Activated gamma-delta T cell (primary cell): ENCODE measurements at places on chromosomes 2 and 18.

- no peak for DNase-seq
Measured at GRCh38 chr2:159185401-159186130, 100.9 kb downstream of the WDSUB1 start.

DNA sequence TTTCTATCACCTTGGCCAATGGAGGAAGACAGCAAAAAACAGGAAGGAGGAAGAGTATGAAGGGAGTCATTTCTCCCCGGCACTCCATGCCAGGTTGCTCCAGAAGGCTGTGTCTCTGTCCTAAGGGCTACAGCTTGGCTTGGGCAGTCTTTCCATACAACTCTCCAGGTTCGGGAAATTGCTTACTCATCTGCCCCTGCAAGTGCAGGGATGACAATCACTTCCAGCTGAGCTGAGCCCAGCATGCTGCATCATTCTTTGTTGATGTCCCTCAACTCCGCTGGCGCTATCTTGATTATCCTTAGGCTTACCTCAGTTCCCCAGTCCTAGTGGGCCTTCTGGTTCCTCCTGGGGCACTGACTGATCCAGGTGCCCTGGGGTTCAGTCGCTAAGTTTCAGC is 86.9 kb upstream of the COPS8 start:
- DNase-seq, result no peak

DNA sequence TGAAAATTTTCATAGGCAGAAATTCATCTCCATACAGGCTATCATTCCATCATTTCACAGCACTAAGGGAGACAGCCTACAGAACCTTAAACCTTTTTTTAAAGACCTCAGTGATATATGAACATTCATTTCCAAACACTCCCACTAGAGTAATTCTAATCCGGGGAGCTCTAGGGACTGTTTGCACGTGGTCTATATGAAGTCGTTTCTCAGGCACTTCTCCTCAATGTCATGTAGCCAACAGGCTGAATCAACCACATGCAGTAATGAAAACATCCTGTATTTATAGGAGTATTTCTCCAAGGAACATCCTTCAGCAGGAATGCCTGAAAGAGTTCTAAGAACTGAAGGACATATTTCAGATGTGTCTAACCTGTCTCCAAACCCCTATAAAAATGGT is 97.3 kb upstream of the CREB1 start:
- no peak for DNase-seq

GRCh38 chr18:28382215-28382879 is 205.4 kb upstream of the CDH2 start:
- DNase-seq, result no peak

DNA sequence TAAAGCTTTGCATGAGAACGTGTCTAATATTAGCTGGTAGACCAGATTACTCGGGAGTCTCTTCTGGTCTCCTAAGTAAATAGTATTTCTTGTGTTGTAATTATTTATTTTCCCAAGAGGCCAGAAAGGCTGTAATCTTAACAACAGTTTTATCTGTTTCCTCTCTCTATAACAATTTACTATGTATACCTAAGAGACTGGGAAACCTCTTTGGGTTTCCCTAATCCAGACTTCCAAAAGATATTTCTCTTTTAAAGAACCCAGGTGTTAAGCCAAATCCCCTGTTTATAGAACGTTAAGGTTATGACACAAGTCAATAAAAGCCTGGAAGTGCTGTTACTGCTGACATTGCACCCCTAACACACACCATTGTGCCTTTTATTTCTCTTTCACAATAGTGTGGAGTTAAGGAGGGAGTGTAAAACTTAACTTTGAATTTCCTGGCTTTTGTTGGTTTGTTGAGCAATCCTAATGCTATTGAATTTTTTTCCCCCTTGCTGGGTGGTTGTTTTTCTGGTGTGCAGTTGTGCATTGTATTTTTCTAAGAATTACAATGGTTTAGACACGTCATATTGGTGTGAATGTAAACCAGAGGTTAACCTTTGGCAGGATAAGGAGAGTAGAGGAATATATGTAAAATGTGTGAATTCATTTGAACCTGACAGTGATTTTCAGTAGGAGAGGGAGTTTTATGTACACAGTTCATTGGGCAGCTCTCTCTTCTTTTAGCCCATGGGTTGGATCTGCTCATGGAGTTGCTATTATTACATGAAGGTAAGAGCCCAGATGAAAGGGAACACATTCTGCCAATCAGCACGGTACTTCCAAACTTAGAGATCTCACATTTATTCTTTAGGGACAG is 192.8 kb downstream of the MTX2 start:
- DNase-seq, result no peak

DNA sequence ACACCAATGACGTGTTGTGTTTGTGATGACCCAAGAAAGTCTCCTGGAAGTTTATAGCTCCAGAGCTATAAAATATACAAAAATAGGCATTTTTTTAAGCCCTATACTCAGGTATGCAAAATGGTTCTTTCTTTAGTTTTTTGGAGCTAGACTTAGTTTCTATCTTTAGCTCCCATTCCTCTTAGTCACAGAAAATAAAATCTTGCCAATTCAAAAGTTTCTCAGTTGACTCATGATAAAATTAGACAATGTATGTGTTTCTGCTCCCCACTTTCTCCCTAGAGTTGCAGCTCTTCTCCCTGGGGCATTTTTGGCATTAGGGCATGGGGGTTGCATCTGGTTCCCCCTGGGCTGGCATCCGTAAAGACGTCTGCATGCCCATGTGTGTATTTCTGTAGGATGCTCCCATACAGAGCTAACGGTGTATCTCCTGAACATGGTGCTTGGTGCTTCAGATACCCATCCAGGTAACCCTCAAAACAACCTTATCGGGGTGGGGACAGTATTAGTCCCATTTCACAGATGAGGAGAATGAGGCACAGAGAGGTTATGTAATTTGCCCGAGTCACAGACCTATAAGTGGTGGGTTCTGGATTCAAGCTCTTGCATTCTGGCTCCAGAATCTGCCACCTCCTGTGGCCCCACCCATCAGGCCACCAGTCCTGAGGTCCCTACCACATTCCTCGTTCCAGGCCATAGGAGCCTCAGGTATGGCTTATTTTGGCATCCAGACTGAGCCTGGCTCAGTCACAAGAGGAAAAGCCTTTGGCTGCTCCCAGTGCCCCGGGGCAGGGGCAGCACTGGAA is 43.1 kb upstream of the ASAP2 start:
- DNase-seq, result no peak

- DNase-seq, result no peak
Measured at GRCh38 chr2:158187908-158188307, 86.2 kb downstream of the UPP2 start.

DNA sequence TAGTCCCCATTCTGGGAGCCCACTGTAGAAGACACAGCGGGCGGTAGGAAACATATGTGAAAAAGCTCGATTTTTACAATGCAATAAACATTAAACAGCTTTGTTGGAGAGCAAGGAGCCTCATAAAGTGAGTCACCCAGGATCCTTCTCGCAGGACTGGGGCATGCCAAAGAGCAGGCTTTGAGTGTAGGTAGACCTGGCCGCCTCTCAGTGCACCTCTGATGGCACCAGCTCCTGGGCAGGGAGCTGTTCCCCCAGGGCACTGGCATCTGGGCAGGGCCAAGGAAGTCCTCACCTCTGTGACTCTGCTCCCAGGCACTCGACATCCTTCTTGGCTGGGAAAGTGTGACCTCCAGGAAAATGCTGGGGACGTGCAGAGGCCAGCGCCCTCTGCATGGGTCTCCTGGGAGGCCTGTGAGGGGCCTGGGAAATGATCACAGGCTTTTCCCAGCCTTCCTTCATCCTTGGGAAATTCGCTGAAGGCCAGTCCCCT is 94.2 kb downstream of the POLR1A start:
- DNase-seq, result no peak

DNA sequence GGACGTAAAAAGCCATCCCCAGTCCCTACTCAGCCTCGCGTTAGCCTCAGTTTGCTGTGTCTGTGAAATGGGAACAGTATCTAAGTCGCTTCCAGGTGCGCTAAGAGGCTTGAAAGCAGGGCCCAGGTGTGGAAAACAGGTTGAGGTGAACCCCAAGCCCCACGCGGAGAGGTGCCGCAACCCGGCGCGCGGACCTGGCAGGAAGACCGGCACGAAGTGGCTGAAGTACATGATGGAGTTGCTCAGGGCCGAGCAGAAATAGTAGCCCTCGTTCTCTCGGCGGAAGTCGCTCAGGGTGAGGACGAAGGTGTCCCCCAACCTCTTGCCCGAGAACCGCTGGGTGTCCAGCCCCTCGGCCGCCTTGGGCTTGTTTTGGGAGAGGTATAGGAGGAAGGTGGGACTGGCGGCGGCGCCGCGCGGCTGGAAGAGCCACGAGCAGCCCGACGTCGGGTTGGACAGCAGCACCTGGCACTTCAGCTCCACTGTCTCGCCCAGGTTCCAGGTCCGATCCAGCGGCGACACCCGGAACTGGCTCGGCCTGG is 508 bp downstream of the CD8A start:
- no peak for DNase-seq

- DNase-seq, result no peak
Measured at GRCh38 chr2:132620115-132620514, 49.9 kb downstream of the LYPD1 start.

- no peak for DNase-seq
Measured at GRCh38 chr2:28544405-28544921, 48.6 kb downstream of the PLB1 start.

DNA sequence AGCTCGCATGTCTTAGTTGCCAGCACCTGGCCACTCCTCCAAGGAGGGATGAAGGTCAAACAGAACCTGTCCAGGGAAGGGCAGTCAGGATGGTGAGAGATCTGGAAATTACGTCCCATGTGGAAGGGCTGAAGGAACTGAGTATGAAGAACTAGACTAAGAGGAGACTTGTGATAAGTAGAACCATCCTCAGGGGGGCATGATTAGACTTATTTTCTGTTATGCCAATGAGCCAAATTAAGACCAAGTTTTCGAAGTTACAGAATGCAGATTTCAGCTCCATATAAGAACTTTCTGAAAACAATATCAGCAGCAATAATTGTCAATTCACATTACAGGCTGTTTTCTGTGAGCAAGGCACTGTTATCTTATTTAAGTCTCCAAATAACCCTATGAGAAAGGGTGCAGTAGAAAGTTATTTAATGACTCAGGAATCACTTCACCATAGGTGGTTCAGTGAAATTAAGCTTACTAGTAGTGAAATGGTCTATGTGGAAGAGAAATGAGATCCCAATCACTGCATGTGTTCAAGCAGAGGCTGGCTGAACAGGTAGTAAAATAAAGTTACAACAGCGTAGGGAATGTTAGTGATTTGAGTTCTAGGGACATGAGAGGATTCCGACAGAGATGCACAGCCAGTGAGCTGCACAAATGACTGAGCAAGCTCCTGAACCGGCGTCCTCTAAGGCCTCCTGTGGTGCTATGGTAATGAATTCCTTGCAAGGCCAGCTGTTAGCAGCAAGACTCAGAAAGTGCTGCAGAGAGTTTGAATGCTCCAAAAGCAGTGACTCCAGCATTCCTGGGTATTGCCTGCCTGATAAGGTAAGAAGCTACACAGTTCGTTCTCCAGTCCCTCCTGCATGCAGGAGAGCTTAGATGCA is 4.5 kb upstream of the DYM start:
- DNase-seq, result no peak

DNA sequence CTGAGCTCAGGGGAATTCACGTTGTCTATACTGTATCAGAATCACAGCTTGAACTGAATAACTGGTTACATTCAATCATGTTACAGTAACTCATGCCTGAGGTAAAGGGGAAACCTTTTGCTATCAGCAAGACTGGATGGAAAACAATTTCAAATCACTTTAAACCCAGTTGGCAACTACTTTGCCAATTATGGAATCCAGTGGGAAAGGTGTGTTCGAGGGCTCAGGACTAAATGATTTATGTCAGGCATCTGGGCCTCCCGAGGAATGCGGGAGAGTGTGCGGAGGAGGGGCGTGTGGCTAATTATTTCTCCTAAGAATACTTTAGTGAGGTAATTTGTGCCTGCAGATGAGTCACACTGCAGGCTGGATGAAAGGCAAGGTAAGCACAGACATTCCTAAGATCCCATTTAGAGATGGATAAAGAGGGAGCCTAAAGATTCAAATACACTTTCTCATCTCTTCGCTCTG is 100.1 kb downstream of the HRH4 start:
- DNase-seq, result no peak

DNA sequence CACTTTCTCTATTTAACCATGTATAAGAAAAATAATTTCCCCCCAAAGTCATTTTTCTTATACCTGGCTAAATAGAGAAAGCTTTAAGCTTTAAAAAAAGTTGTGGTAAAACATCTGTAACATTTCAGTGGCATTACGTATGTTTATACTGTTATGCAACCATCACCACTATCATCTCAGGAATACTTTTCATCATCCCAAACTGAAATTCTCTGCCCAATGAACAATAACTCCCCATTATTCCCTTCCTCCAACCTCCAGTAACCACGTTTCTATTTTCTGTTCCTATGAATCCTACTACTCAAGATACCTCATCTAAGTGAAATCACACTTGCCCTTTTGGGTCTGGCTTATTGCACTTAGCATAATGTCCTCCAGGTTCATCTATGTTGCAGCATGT is 1.7 kb upstream of the SLC3A1 start:
- no peak for DNase-seq

DNA sequence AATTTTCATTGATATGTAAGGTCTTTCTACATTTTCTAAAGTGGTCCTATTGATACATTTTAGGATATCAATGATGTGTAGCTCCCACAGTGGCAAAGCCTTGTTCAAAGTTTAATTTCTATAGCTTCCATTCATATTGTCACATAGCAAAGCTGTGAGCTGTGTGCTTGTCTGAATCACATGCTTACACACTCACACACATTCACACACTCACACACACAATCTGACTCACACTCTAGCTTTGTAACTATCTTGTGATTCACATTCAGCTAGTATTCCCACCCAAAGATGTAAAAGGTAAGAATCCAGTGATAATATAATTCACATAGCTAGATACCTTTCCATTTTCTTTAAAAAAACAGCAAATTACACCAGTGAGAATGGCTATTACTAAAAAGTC is 58.7 kb downstream of the MAPRE2 start:
- no peak for DNase-seq

- DNase-seq, result no peak
Measured at GRCh38 chr2:241316825-241317224, 1.1 kb downstream of the SEPTIN2 start.

GRCh38 chr18:58562999-58563667 is 65.8 kb downstream of the ALPK2 start:
- no peak for DNase-seq

DNA sequence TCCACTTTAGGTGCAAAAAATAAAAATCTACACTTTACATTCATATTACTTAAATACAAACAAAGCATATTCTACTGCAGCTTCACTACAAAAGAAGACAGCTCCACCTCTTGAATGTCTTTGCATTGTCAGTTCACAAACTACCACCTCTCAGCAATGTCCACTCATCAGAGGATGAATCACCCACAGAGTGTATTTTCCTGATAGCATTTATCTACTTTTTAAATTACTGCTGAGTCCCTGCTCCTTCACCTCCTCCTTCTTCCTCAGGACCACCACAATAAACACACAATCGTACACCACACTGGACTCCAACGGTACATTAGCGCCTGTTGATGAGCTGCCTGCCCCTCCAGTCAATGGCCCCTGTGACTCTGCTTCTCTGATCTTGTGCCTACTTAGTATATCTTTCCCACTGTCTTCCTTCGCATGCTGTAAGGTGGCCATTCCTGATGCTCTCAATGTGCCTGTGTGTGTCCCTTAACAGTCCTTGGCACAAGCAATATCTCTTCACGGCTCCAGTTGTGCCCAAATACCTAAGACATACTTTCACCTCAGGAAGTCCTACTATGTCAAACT is 120.9 kb downstream of the DHRS9 start:
- no peak for DNase-seq

- no peak for DNase-seq
Measured at GRCh38 chr2:202014318-202014717, 19.3 kb upstream of the FZD7 start.
